Right lobe of liver (tissue), 6 donors: ENCODE measurements at places on chromosomes 2 and 18. TPM values are rescaled to one million over a fixed set of nuclear protein-coding genes. Genes with fewer than 3 reads are reported as not detected.

The VAMP8 gene
- total RNA-seq, result 59.5 TPM

The KLHL29 gene
- total RNA-seq, result 10.2 TPM

The TSPYL6 gene
- not detected for total RNA-seq

The TGOLN2 gene
- total RNA-seq, result 114 TPM

- DNase-seq, result no peak
Observed at GRCh38 chr2:73811878-73812277, 16.9 kb upstream of the STAMBP start.

- DNase-seq, result no peak
Observed at GRCh38 chr2:113120861-113121260, 6.5 kb upstream of the IL1RN start.

- DNase-seq, result no peak
Observed at GRCh38 chr2:80579756-80580155, 275.2 kb upstream of the LRRTM1 start.

GRCh38 chr2:102055346-102055990, 63.7 kb downstream of the IL1R2 start:
- DNase-seq, result peak; percentile 12

DNA sequence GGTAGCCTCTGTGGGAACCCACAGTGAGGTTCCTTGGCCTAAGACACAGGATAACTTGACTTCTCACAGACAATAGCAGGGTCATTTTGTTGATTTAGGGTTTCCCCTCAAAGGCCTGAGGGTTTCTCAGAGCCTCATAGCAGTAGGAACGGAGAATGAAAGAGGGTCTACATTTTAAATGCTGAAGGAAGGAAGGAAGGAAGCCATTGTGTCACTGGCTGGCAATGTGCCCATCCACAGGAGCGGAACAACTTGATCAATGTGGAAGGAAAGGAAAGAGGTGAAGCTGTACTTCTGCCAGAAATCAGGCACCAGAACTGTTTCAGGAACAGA, 5.1 kb downstream of the IL1B start:
- DNase-seq, result no peak
